Activated CD4-positive, alpha-beta T cell treated with anti-CD3 and anti-CD28 coated beads, Interleukin-2, amount 10 ng/mL, durations not matched to agents 7 days and 5 days (primary cell): ENCODE measurements at places on chromosomes 12 and 14.

DNA sequence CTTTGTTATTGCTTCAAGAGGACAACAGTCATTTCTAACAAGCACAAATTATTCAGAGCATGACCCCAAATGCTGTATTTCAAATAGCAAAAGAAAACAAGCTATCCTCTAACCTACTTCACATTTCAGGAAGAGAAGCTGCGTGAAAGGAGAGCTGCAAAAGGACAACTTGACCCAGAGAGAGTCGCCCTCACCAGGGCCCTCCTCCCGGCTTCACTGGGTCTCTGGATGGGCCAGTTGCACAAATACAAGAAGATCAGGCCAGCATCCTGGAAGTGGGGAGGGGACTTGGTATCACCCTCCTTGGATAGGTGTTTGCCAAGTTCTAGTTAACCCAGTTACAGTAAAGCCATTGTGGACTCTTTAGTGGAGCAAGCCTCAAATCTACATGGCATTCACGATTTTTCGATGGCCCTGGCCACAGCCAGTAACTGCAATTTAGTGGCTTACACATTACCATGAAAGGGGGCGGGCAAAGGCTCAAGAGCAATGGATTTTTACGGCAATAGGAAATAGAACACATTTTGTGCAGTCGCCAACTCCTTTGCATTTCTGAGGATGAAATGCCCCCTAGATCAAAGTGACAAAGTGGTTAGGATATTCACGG, 166.9 kb upstream of the DIO2 start:
- no peak for DNase-seq

- no peak for DNase-seq
Measured at GRCh38 chr14:101234999-101235334, 326.3 kb upstream of the DIO3 start.

DNA sequence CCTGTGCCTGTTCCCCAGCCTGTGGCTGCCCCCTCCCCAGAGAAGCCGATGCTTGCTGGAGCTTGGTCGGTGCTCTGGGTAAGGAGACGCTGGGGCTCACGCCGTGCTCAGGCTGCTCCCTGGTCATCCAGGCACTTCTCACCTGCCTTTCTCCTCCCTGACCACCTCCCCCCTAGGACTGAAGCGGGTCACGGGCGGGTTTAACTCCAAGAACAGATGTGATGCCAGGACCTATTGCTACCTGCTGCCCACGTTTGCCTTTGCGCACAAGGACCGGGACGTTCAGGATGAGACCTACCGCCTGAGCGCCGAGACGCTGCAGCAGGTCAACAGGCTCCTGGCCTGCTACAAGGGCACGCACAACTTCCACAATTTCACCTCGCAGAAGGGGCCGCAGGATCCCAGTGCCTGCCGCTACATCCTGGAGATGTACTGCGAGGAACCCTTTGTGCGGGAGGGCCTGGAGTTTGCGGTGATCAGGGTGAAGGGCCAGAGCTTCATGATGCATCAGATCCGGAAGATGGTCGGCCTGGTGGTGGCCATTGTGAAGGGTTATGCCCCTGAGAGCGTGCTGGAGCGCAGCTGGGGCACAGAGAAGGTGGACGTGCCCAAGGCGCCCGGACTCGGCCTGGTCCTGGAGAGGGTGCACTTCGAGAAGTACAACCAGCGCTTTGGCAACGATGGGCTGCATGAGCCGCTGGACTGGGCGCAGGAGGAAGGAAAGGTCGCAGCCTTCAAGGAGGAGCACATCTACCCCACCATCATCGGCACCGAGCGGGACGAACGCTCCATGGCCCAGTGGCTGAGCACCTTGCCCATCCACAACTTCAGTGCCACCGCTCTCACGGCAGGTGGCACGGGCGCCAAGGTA, 8.4 kb upstream of the EP400 start:
- DNase-seq = no peak

DNA sequence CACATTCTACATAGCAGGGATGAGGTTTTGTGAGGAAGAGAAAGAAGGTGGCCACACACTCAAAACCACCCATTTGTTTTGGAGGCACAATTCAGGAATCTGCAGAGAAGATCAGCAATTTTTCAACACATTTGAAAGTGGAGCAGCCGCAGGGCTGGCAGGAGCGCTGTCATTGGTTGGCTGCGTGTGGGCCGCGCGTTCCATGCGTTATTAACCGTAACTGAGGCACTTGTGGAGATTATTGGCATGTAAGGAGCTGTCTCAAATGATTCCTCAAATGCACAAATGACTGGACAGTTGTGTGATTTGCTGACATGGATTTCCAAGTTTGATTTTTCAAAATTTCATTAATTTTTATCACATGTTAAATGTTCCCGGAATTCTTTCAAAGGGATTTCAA, 318.5 kb downstream of the TMEM132D start:
- DNase-seq = no peak

DNA sequence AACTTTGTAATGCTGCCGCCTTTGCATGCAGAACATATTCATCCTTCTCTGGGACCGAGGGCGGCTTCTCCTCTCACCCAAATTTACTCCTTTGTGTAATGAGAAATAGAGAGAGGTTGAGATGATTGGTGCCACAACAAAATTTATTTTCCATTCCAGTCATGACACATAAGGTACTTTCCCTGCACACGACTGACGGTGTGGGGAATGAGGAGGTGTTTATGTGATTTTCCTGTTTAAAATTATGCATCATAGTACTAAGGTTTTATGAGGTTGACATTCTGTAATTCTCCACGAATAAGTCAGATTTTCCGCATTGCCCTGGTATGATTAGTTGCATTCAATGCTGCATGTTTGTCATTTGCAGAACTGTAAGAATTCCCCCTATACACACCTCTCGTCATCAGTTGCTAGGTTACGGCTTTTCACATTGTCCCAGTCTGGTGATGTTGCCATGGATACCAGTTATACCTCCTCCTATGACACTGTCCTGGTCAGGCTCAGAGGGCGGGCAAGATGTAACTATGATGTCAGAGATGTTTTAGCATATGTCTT, 23.1 kb downstream of the BICDL1 start:
- peak; percentile 83 for DNase-seq

GRCh38 chr14:51304438-51304837, 64.4 kb downstream of the TMX1 start:
- no peak for DNase-seq

- DNase-seq = no peak
Measured at GRCh38 chr14:73924337-73924736, 25.6 kb downstream of the FAM161B start.

- no peak for DNase-seq
Measured at GRCh38 chr14:90381011-90381786, 15.6 kb upstream of the CALM1 start.

GRCh38 chr12:3081091-3081490, 3.9 kb downstream of the TSPAN9 start:
- DNase-seq = no peak

- DNase-seq = no peak
Measured at GRCh38 chr14:36520601-36521525, 831 bp upstream of the NKX2-1 start.

- no peak for DNase-seq
Measured at GRCh38 chr12:16385782-16386646, 38.6 kb downstream of the MGST1 start.

DNA sequence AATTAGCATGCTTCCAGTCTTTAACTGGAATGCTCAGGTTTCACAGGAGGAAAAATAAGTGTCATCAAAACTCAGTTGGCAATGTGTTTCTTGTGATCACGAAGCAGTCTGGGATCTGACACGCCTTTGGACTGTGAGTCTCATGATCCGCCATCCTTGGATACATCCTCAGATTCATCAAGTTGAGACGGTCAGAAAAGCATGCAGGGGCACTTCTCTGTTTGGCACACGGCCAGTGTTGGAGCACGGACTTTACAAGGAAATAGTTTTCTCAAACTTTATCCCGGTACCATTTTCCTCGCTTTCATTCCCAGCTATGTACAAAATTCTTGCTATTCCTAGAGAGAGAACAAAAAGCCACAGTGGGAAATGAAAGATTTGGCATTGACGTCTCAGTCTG, 88.4 kb upstream of the PARP11 start:
- DNase-seq = no peak

- no peak for DNase-seq
Measured at GRCh38 chr12:1896964-1897363, 21.5 kb downstream of the CACNA2D4 start.

DNA sequence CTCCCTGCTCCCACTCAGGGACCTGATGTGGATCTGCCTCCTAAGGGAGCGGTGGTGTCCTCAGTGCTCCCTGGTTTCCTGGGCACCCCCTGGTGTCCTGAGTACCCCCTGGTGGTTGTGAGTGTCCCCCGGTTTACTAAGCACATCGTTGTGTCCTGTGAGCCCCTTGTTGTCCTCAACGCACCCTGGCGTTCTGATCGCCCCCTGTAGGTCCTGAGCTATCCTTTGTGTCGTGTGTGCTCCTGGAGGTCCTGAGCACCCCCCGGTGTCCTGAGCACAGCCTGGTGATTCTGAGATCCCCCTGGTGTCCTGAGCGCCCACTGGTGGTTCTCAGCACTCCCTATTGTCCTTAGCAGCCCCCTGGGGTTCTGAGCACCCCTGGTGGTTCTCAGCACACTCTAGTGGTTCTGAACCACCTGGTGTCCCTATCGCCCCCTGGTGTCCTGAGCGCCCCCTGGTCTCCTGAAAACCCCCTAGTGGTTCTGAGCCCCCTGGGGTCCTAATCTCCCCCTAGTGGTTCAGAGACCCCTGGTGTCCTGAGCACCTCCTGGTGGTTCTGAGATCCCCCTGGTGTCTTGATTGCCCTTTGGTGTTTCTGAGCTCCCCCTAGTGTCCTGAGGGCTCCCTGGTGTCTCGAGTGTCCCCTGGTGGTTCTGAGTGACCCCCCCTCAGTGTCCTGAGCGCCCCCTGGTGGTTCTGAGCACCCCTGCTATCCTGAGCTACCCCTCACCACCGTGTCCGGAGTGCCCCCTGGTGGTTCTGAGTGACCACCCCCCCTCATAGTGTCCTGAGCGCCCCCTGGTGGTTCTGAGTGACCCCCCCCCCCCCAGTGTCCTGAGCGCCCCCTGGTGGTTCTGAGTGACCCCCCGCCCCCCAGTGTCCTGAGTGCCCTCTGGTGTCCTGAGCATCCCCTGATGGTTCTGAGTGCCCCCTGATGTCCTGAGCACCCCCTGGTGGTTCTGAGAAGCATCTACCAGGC, 615.1 kb downstream of the TMEM121 start:
- DNase-seq = peak; percentile 40

DNA sequence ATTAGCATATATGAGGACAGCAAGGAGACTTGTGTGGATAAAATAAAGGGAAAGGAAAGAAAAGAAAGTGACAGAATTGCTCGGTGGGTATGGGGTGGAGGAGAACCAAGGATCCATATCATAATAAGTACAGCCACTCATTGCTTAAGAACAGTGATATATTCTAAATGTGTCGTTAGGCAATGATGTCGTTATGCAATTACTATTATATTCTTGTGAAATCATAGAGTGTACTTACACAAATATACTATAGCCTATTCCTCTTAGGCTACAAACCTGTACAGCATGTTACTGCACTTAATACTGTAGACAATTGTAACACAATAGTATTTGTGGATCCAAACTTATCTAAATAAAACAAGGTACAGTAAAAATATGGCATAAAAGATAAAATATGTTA, 271.1 kb downstream of the CCER1 start:
- DNase-seq = no peak

DNA sequence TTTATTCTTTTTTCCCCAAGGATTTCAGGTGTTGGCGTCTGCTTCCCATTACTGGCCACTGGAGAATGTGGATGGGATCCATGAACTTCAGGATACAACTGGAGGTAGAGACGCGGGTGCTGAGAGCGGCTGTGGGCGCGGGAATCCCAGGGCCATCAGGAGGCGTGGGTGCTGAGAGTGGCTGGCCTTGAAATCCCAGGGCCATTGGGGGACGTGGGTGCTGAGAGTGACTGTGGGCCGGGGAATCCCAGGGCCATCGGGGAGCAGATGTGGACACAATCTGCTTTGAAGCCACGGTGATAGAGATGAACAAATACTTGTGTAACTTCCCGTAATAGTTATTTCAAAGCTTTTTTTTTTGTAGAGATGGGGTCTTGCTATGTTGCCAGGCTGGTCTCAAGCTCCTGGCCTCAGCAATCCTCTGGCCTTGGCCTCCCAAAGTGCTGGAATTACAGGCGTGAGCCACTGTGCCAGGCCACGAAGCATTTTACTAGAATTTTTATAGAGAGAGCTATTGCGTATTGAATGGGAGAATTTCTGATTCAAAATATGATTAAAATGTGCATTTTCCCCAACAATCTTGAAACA, 12.8 kb downstream of the ADGRD1 start:
- no peak for DNase-seq

GRCh38 chr12:92295523-92295922, 149.9 kb upstream of the BTG1 start:
- DNase-seq = no peak

DNA sequence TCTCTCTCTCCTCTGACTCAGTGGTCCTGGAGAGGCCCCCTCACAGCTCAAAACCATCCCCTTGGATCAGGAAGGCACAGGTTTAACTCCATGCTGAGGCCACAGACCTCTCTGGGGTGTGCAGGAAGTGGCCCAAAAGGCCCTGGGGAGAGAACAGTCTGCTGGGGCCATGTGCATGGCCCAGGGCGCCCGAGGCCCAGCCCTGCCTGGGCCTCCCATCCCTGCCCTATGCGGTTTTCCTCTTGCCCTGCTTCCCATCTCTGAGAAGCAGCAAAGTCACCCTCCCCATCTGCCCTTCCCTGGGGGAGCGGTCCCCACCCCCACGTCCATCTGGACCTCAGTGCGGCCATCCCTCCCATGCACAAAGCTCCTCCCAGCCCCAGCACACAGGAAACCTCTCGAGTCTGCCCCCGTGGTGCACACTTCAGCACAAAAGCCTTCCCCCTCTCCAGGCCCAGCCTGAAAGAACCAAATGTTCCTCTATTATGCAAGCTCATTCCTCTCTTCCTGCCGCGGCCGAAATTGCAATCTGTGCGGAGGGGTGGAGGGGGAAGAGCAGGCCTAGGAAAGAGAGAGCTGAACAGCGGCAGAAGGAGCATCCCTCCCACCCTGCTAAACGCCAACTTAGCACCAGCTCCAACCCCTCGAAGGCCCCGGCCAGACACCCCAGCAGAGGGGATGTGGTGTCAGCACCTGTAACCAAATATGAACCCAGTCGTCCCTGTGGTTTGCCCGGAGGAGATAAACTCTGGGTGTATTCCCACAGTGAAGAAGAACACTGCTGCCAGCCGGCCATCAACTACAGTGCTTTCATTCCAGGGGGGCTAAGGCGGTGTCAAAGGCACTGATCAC, 108.5 kb downstream of the SCARB1 start:
- peak; percentile 13 for DNase-seq

DNA sequence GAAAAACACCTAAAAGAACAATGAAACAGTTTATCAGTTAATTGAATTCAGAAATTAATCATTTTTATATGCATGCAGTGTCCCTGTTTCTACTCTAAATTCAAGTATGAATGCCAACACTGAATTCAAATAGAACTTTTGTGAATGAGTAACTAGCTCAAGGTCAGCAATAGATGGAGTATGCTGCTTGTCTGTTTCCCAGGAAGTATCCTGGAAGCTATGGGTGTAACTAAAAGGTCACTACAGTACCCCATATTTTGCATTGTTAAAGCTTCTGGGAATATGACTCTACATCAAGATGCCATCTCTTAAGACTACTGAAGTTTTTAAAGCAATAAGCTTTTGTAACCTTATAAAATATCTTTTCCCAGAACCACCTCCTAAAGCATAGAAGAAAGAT, 681.4 kb upstream of the FBXO33 start:
- DNase-seq = no peak
